ENCODE measurements at places on chromosomes 6 and 20.

DNA sequence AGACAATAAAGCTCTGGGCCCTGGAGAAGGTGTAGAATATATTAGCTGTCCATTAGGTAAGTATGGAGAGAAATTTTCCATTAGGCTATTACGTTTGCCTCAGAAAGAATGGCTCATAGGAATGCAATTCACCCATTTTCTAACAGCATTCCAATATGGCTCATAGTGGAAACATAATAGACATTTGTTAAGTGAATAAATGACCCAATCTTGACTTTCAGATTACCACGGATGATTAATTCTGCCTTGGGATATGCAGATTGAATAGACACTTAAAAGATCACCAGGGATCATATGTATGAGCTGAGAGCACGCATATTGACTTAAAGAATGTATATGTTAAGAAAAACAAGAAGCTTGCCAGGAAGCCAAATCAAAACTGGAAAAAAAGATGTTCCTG is 209.1 kb upstream of the CDYL start:
- no peak for DNase-seq

DNA sequence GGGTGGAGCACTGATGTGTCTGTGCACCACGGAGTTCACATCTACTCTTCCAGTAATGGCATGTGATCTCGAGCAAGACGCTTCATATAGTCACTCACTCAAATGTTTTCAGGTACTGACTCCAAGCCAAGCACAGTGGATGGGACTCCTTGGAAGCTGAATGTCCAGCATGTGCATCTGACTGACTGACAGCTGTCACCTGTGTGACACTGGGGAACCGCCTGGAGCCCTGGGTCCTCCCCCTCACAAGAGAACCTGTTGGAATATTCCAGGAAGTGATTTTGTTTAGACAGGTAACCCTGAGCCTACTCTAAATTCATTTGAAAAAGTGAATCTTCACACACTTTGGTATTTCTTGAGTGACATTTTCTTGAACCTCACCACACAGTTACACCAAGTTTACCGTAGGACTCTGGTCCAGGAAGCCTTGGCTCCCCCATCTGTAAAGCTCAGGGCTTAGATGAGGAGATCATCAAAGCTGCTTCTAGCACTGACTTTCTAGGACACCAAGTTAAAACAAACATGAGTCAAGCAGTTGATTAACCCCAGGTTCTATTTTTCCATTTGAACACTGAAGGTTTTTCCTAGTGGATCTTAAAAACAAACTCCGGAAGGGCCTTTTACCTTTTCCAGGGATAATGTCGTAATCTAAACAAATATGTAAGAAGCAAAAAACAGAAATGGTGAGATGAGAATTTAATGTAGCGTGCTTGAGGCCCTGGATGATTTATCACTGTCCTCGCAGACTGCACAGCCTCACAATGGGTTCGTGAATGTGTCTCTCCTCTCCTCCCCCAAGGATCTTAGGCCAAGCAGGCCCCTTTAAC is 50.1 kb downstream of the EDN3 start:
- no peak for DNase-seq

GRCh38 chr6:144145541-144145940 is 4.8 kb upstream of the STX11 start:
- DNase-seq = no peak

- no peak for DNase-seq
Measured at GRCh38 chr6:2741756-2742155, 9.0 kb downstream of the MYLK4 start.

- no peak for DNase-seq
Measured at GRCh38 chr6:90045535-90045934, 151.3 kb downstream of the GJA10 start.

Measured in CD8-positive, alpha-beta T cell (primary cell).